Skeletal muscle cell (primary cell): ENCODE measurements at places on chromosomes 7 and 10.
A peak's percentile ranks its signal among the peaks of the same experiment; 100 is the strongest.

- DNase-seq: no peak
Measured at GRCh38 chr7:151725844-151726651, 150.9 kb downstream of the PRKAG2 start.

DNA sequence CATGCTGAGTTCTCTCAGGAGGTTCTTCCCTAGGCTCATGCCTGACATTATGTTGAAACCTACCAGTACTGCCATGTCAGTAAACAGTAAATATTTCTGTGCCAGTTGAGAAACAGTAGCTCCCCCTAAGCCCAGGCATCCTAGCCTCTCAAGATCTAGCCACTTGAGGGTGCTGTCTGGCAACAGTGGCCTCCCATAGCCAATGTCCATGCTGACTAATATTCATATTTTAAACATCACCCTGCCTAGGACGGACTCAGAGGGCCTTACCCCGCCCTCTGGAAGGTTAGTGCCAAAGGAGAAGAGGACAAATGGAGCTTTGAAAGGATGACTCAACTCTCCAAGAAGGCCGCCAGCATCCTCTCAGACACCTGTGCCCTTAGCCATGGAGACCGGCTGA is 7.7 kb downstream of the ACSM6 start:
- DNase-seq: no peak

DNA sequence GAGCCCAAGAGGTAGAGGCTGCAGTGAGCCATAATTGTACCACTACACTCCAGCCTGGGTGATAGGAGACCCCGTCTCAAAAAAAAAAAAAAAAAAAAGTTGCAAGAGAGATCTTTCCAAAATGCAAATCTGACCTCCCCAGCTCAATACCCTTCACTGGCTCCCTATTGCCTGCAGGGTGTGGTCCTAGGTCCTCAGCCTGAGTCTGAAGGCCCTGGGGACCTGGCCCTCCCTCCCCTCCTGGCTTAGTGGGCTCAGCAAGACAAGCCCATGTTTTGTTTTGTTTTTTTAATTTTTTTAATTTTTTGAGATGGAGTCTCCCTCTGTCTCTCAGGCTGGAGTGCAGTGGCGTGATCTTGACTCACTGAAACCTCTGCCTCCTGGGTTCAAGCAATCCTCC is 20.6 kb downstream of the SRRM3 start:
- no peak for DNase-seq

- DNase-seq: peak; percentile 29
Measured at GRCh38 chr7:91379236-91379635, 115.0 kb downstream of the FZD1 start.
